ENCODE measurements at places on chromosomes 13 and 19.
A peak's percentile ranks its signal among the peaks of the same experiment; 100 is the strongest.

GRCh38 chr13:47829690-47830089 is 171.4 kb downstream of the SUCLA2 start:
- DNase-seq = no peak

GRCh38 chr19:13101590-13102415 is 855 bp downstream of the LYL1 start:
- no peak for DNase-seq

DNA sequence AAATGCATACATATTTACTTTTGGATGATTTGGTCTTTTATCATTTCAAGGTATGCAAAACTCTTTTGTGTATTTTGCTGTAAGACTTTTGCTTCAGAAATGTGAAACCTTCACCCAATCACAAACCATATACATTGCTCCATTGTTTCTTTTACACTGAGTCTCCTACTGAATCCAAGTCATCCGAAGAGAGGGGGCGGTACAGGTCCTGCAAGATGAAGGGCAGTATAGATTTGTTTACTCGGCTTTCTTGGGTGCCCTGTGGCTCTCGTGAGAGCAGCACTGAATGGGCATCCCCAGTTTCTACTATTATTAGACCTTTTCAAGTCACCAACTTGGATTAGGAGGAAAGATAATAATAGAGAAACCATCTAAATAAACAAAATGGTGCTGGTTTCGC is 280.6 kb downstream of the DCLK1 start:
- DNase-seq = no peak

DNA sequence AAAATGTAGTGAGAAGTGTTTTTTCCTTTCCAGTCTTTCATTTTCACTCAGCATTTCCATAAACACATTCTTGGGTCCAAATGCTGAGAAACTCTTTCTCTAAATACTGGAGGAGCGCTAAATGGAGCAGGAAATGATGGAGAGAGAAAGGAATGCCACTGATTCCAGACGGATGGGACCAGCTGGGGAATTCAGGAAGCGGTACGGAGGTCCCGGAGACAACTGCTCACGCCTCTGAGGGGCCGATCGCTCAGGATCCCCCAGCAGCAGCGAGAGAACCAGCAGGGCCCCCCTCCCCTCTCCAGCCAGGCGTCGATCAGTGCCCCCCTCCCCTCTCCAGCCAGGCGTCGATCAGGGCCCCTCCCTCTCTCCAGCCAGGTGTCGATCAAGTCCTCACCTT is 13.2 kb downstream of the RASA3 start:
- DNase-seq = peak; percentile 69

DNA sequence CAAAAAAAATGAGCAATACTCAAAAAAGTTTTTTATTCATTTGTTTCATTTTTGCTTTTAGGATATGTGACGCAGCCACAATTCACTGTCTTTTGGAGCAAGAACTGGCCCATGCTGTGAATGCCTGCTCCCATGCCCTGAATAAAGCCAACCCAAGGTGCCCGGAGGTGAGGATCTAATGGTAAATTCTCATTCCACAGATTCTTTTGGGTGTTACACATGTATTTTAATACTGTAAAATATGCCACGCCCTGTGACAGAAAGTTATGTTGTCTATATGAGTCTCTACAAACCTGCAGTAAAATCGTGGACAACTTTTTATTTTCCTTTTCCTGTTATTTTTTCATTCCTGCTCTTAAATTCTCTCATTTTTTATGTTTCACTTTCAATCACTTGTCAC is 57.5 kb upstream of the AKAP11 start:
- no peak for DNase-seq

DNA sequence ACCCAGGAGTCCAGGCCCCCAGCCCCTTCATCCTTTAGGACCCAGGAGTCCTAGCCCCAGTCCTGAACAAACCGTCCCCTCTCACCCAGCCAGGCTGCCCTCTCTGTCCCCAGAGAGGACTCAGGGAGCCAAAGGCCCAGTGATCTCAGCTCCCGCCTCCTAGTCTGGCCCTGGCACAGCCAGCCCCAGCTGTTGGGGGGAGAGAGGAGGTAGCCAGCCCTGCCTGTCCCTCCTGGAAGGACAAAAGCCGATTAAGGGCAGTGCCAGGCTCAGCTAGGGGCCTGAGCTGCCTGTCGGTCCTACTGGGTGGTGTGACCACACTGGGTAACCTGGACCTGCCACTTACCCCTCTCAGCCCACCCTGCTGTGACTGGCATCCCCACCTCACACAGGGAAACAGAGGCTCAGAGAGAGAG is 14.5 kb downstream of the LIPE start:
- no peak for DNase-seq

DNA sequence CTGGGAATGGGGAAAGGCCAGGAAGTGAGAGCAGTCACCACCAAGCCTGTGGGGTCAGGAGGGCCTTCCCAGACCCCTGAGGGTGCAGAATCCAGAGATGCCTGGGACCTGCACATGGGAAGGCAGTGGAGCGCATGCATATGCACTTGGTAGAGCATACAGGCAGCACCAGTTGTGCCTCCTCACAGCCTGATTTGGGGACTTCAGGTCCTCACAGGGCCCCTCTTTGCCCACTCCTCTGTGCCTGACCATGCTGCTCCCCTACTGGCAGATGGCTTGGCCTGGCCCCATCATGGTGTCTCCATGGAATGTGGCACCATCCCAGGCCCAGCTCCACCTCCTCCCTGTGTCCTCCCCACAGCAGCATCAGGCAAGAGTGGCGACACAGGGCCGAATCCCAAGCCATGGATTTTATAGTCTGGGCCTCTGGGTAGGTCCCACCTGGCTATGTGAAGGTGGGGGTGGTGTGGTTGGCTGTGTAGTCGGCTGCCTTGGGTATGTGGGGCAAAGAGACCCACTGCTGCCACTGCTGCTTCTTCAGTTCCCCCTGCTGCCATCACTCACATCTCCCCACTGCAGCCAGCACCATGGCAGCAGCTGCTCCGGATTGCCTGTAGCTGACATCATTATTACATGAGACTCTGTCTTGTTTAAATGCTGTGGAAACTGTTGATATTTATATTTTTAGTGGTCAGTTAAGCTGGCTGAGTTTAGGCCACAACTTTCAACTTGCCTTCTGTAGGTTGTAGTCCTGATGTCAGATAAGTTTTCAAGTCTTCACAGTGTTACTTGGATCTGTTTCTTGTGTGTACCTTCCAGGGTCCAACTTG is 247.0 kb downstream of the GPC6 start:
- no peak for DNase-seq

Measured in iPS-NIHi11 (cell line).